ENCODE measurements at places on chromosomes 3 and 15.

- no peak for DNase-seq
These were observed 897.9 kb downstream of the EPHA3 start for GRCh38 chr3:90005281-90005847.

DNA sequence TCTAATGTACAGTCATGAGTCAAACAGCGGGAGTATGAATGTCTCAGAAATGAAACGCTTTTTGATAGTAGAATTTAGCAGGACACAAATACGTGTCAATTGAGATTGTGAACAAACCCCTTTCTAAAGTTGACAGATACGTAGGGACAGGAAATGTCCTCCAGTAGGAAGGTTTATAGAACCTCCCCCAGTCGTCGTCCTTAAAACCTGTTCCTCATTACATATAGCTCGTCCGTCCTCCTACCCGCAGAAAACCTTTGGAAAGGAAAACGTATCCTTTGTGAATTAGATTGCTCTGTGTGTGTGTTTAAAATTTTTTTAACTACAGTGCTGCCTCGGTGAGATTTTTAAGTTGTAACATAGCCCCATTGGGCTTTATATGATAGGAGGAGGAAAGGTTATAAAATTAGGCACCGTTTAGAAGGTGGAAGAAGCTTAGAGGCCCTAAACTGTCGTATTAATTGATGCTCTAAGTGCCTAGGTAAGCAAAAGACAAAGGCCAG is 4.1 kb downstream of the UBE2E1 start:
- DNase-seq, result no peak

GRCh38 chr15:98796685-98797357 is 148.5 kb downstream of the IGF1R start:
- DNase-seq, result no peak

DNA sequence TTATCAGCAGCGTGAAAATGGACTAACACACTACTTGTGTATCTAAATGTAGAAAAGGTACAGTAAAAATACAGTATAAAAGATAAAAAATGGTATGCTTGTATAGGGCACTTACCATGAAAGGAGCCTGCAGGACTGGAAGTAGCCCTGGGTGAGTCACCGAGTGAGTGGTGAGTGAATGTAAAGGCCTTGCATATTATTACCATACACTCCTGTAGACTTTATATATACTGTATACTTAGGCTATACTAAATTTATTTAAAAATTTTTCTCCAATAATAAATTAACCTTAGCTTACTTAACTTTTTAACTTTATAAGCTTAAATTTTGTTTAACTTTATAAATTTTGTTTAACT is 67.2 kb upstream of the TSPAN3 start:
- no peak for DNase-seq

DNA sequence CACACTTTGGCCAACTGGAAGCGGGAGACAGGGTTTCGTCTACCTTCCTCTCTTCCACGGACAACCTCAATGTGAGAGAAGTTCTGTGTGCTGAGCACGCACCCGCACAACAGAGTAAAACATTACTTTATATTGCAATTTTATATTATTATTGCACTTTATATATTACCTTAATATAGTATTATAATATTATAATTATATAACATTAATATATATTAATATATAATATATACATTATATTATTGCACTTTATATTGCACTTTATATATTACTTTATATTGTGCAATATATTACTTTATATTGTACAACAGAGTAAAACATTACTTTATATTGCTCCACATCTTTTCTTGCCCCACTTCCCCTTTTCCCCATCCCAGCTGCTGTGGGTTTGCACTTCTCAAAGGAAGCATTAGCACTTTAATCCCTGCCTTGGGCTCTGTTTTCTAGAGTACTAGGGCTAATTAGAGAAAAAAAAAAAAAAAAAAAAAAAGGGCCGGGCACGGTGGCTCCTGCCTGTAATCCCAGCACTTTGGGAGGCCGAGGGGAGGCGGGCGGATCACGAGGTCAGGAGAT is 76.4 kb upstream of the SLC4A7 start:
- no peak for DNase-seq

DNA sequence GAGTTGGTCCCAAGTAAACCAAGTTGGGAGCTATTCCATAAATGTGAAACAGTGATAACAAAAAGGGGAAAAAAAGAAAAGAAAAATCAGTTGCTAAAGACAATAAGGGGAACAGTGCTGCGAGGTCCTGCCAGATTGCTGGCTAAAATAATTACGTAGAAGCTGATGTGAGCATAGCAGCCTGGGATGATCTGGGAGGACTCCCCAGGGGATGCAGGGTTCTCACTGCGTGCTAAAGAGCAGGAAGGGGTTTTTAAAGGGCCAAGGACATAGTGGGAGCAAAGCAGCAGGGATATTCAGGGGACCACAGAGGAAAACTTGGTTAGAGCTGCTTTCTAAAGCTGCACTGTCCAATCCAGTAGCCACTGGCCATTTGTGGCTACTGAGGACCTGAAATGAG is 133.0 kb upstream of the UMPS start:
- no peak for DNase-seq

DNA sequence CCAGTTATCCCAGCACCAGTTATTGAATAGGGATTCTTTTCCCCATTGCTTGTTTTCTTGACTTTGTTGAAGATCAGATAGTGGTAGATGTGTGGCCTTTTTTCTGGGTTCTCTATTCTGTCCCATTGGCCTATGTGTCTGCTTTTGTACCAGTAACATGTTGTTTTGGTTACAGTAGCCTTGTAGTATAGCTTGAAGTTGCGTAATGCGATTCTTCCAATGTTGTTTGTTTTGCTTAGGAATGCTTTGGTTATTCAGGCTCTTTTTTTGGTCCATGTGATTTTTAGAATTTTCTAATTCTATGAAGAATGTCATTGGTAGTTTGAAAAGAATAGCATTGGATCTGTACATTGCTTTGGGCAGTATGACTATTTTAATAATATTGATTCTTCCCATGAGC is 94.3 kb upstream of the CHMP2B start:
- DNase-seq, result no peak

DNA sequence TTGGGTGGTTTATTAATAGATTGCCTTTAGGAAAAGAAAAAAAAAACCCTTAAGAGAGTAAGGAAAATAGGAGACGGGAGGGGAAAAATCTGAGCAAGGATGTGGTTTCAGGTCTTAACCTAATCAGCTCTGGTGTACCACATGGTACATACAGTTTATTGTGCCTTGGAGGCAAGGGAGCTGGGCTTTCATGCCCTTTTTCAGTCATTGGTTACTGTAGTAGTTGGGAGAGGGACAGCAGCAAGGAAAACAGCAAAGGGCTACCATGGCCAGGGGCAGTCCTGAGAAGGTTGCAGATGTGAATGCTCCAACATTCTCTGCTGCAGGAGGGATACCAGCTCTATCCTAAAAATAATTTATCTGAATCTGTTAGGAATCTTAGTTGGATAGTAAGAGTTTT is 5.9 kb downstream of the CMC1 start:
- DNase-seq, result no peak

DNA sequence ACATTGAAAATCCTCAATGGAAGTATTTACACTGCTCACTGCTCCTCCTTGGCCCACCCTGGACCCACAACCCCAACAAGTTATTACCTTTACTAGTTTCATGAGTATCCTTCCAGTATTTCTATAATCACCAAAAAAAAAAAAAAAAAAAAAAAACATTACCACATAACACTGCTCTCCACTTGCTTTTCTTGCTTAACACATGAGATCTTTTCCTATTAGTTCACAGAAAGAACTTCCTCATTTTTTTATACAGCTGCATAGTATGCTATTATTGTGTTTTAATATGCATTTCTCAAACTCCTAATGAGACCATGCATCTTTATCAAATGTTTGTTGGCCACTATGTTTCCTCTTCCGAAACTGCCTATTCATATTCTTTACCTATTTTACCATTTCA is 14.6 kb downstream of the GABPB1 start:
- DNase-seq, result no peak

GRCh38 chr15:43095243-43095642 is 10.6 kb downstream of the UBR1 start:
- no peak for DNase-seq

GRCh38 chr15:48796930-48797329 is 13.9 kb downstream of the CEP152 start:
- DNase-seq, result no peak

DNA sequence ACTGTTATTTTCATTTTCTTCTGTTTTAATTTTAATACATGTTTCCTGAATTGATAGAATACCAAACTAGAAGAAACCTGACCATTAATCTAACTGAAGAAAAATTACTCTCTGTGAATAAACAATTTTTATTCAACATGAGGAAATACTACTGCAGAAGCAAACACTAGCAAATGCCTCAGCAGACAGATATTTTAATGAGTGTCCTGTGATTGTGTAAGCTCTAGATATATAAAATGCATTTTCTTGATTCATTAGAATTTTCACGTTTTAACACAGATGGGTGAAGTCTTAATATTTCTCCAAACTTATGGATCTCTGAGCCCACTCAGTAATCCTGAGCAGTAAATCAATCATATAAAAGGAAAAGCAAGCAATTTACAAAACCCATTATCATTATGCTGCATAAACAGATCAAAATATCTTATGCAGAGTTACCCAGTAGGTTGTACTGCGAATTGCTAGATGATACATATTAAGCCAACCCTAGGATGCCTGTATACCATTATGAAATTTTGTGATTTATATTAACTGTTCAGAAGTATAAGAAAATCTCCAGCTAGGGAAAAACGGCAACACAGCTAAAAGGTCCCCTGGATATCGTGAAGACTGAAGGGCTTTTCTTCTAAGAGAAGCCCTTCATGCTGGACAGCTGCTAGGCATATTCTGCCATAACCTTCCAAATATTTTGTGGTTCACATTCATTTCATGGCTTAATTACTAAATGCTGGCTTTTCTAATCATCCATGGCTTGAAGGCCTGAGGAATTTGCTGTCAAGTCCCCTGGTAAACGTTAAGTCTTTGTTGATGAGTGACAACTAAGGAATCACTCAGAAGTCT is 157.7 kb upstream of the TGFBR2 start:
- no peak for DNase-seq

DNA sequence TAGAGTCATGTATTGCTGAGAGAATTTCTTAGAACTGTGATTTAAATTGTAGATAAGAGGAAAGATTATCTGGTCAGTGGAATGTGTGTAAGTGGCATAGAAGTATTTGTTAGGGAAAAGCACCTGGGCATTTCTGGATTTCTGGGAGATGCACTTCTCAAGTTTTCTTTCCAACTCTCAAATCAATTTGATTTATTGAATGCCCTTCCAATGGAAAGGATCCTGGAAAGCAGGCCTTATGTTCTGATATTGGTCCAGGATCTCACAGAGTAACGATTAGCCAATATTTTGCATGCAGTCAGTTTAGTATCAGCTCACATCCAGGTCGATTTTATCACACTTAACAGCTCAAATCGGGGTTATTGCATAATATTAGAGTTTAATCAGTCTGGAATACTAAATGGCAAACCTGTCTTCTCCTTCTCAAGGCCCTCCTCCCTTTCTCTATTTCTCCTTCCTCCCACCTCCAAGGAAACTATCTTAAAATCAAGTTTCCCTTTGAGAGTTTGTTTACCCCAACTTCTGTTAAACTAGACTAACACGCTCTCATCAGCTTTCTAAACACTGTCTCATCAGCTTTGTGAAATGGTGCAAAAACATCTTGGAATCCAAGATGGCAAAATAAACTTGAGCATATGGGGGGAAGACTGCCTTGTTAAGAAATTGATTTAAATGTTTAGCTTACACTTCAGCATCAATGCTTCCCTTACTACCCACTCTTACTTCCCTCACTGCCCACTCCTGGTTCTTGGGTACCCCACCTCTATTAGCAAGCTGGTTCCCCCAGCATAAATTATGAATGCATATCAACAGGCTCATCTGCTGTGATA is 9.5 kb downstream of the SOX2 start:
- no peak for DNase-seq

GRCh38 chr3:98325055-98325454 is 28.6 kb upstream of the OR5K4 start:
- peak; percentile 10 for DNase-seq

DNA sequence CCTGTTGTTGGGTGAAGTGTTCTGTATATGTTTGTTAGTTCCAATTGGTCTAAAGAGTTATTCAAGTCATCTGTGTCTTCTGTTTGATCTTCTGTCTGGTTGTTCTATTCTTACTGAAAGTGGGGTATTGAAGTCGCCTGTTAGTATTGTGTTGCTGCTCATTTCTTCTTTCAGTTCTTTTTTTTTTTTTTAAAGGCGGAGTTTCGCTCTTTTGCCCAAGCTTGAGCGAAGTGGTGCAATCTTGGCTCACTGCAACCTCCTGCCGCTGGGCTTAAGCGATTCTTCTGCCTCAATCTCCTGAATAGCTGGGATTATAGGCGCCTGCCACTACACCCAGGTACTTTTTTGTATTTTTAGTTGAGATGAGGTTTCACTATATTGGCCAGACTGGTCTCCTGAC is 23.5 kb downstream of the PFN2 start:
- DNase-seq, result no peak

DNA sequence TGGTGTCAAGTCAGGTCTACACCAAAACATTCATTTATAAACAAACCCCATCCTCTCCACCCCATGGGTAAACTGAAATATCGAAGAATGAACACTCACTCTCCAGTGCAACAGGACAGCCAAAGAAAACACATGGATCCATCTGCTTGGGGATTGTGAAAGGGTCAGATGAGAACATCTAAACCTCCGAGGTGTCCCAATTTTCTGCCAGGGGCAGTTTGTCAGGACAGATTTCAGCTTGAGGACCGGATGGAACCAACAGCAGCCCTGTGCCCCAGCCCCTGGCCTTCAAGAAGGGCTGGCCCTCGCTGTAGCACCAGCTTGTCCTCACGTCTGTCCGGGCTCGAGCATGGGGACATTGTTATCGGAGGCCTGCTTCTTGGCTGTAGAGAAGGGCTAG is 45.5 kb downstream of the PCSK6 start:
- DNase-seq, result no peak

DNA sequence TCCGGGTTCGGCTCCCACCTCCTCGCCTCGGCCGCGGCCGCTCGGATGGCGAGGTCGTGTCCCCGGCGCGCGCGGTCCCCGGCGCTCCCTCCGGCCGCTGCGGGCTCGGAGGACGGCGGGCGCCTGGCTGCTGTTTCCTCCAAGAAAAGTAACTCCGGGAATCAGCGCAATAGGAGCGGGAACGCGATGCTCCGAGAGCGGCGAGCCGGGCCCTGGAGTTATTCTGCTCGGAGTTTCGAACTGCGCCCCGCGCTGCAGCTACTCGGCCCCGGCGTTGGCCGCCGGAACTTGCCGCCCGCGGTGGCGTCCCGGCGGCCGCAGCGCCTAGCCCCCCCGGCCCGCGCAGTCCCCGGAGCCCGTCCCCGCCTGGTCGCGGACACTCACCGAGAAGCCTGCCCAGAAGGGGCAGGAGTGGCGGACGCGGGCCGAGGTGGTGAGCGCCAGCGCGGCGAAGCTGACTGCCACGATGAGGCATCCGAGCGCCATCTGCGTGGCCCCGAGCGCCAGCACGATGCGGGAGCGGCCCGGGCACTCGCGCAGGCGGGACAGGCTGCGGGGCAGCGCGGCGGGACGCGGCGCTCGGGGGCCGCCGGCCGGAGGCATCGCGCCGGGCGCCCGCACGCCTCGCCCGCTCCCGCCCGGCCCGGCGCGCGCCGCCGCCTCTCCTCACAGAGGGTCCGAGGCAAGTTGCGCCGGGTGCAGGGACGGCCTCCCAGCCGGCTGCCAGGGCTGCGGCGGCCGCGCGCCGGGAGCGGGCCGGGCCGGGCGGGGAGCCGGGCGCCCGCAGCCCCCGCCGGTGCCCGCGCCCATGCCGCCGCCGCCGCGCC is 251.9 kb downstream of the TJP1 start:
- DNase-seq, result no peak

GRCh38 chr3:73052857-73053256 is 8.6 kb upstream of the EBLN2 start:
- DNase-seq, result no peak

All from NCI-H146 (cell line).